ENCODE measurements at places on chromosomes 7 and 10.

GRCh38 chr7:64869912-64870562 lies 33.0 kb upstream of the ZNF273 start:
- DNase-seq, result no peak

- no peak for DNase-seq
Measured at GRCh38 chr7:132972745-132973144, 109.1 kb downstream of the CHCHD3 start.

DNA sequence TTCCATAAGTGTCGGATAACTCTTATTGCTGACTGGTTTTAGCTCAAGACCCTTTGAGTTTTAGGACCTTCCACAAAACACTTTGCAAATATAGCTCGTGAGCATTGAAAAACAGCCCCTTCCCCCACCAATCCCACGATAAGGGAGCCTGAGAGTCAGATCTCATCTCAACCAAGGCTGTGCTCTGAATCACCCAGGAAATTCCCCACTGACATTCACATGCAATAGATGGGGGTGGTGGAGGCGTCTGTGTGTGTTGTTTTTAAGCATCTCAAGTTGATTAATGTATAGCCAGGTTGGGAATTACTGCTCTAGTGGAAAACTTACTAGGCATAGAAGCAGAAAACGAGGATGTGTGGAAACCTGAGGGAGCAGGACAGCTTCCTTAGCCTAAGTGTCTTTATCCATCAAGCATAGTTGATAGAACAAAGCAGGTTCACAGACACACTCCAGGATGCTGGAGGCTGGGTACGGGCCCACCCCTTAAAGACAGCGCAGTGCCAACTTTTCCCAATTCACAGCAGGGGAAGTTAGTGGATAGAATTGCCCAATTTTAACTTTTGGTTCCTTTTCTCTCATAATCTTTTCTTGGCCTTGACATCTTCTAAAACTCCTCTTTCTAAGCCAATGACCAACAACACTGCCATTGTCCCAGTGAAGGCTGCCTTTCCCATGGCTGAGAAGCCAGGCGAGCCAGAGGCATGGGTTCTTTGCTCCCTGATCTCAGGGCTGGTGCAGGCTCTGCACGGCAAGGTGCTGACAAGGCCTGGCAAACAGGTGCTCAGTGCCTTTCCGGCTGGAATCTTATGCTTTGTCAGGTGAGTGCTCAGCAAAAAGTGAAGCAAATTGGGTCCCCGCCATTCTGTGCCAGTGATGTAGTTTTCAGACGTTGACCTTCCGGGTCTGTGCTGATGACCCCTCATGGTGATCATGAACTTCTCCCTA lies 98.5 kb upstream of the INSIG1 start:
- peak; percentile 58 for DNase-seq

DNA sequence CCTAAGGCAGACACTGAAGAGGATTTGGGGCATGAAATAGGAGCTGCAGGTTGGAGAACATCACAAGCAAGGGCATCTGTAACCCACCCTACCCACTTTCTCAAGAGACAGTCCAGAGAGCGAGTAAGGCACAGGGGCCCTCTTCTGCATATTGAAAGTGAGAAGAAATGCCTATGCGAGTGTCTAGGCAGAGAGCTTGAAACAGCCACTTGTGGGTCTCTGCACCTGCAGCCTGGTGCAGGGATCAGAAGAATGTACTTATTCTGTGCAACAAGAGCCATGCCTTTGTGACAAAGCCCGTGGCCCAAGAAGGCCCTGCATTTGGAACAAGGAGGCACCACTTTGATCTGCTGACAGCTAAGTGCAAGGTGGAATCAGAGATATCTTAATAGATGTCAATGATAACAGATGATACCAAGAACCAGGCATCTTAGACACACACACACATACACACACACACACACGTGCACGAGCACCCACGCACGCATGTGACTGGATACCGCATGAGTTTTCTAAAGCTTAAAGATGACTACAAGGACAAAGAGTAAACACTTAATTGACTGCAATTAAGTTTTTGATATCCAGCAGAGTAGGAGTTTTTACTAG lies 89.3 kb downstream of the NPSR1 start:
- DNase-seq, result no peak

GRCh38 chr7:107638594-107638993 lies 22.0 kb upstream of the SLC26A4 start:
- no peak for DNase-seq

- no peak for DNase-seq
Measured at GRCh38 chr7:25953859-25954258, 198.1 kb upstream of the NFE2L3 start.

- no peak for DNase-seq
Measured at GRCh38 chr10:48767373-48768143, 82.9 kb downstream of the WDFY4 start.

DNA sequence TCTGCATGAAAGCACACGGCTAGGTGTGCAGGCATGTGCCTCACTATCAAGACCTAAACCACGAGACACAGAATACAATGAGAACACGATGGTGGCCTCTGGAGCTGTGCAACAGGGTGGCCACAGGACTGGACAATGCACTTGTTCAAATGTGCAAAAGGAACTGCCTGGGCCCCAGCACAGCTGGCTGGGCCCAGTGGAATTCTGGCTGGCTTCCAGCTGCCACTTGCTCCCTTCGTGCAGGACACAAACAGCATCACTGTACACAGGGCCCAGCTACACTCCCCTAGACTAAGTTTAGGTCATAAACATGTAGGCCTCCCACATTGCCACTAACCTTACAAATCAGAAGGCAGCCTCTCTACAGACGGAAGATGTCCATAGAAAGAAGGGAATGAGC lies 23.4 kb downstream of the DOCK4 start:
- DNase-seq, result no peak

DNA sequence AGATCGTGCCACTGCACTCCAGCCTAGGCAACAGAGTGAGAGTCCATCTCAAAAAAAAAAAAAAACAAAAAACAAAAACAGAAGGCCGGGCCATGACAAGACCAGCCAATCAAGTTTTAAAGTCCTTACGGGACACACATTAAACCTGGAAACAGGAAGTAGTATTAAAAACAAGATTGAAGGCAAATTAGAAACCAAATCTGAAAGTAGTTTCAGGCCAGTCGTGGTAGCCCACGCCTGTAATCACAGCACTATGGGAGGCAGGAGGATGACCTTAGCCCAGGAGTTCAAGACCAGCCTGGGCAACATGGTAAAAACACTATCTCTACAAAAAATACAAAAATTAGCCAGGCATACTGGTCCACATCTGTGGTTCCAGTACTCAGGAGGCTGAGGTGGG lies 18.1 kb downstream of the PSAP start:
- no peak for DNase-seq

DNA sequence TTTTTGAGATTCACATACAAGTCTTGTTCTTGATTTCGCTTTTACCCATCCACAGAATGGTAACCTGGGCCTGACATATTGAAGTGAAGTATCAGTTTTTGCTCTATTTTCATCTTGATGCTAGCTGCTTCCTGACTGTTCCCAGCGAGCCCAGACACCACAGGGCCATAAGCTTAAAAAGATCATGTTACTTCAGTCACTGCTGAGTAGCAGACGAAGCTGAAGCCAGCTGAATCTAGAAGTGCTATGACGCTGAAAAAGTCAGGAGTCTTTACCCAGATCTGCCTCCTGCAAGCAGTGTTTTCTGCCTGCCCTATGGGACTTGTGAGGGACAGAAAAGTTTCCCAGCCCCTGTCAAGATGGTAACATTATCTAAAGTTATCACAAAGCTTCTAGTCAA lies 2.7 kb upstream of the PRXL2A start:
- no peak for DNase-seq

DNA sequence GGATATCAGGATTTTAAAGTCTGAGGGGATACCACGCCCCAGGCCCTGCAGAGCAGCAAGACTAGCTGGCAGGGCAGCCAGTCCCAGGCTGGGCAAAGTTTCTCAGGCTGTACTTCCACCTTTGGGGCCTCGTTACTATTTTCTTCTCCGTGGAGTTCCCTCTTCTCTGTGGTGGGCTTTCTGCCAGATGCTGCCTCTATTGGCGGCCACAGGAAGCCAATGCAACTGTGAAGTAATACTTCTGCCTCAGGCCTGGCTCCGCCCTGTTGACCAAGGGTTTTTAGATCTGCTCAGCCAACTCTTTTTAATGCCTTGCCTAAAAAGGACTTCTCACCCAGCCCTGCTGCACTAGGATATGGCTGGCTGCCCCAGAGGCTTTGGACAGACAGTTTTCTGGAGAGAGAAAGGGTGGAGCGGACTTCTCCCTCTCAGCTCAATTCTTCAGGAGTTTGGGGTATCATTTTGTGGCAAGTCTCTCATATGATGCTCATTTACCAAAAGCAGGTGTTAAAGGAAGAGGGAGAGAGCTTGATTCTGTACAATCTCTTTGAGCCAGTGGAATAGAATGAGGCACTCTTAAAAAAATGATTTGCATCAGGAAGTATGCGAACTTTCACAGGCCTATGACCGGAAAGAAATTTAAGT lies 67.4 kb downstream of the HHEX start:
- DNase-seq, result no peak

GRCh38 chr7:137670222-137671064 lies 176.3 kb downstream of the DGKI start:
- no peak for DNase-seq

GRCh38 chr7:106049139-106049752 lies 62.9 kb downstream of the SYPL1 start:
- no peak for DNase-seq

GRCh38 chr7:44307301-44307900 lies 18.0 kb downstream of the CAMK2B start:
- no peak for DNase-seq

DNA sequence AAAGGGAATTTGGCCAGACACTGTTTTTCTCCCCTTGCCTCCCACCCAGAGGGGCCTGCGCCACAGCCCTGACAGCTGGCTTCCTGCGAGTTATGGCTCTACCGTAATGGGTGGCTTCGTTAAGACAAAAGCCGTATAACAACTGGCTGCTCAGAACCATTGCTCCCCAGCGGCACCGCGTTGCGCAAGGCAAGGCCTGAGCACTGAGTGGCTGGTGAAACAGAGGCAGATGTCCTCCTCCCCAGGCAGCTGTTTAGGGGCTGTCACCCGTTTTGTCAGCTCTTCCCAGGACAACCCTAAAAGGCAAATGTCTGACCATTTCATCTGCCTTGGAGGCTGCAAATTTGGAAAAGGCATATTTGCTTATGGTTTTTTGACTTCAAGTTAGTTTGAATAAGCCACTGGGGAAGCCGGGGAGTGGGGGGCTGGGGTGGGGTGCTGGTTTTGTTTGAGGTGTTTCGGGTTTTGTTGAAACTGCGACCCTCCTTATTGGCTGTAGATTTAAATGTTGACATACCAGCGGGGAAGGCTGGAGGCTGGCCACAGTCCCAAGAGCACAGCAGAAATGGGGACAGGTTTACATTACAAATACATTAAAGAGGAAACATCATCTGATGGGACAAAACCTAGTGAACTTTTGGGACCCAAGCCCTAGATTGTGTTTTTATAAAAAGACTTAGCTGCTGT lies 681 bp upstream of the SPOCK2 start:
- DNase-seq, result no peak

DNA sequence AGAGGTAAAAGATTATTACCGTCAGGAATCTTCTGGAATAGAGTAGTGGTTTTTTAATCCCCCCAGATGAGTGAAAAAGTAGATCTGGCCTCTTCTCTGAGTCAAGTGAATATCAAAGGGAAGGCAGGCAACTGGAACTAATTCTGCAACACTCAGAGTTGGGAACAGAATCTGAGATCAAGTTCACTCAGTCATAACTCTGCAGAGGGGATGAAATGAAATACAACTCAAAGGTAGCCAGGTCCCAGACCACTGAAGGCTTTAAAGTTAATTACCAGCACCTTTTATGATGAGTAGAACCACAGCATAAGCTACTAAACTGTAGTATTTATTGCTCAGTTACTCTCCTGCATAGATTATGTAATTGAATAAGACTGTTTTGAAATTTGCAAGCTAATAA lies 455.6 kb upstream of the AKR1E2 start:
- DNase-seq, result no peak

GRCh38 chr7:69433081-69433480 lies 165.2 kb upstream of the AUTS2 start:
- no peak for DNase-seq

- no peak for DNase-seq
Measured at GRCh38 chr10:84668186-84668763, 339.9 kb downstream of the CCSER2 start.

DNA sequence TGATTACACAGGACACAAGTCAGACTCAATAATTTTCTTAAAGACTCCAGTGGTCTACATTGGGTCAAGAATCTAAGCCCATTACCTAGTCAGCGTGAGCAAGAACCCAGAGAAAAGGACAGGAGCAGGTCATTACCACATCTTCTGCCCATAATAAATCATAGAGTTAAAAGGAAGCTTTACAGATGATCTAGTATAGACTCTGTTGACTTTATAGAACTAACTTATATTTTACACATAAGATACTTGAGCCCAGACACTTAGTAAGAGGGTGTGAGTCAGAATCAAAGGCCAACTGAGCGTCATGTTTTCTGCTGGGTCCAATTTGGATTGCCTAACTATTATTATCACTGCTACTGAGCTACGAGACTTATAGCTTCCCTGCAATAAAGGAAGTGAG lies 206.1 kb upstream of the NPSR1 start:
- DNase-seq, result no peak

GRCh38 chr10:113059371-113059780 lies 109.3 kb downstream of the TCF7L2 start:
- no peak for DNase-seq

DNA sequence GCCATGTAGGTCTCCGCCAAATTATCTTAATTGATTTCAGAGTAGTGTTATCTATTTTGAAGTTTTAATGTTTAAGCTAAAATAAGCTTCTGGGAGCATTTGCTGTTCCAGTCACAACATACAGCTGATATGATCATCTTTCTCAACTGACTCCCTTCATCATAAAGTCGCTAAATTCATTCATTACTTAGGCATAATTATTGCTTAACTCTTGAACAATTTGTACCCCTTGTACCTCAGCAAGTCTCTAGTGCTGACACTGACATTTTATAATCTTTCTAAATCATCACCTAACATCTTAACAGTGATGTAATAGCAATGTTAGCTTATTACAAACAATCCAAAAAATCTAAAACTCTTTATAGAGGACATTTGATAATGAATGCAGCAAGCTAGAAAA lies 54.3 kb upstream of the WNT16 start:
- DNase-seq, result no peak

GRCh38 chr7:47508389-47509380 lies 73.2 kb downstream of the TNS3 start:
- DNase-seq, result no peak
